GOT3 (cell line): ENCODE measurements at places on chromosomes 6 and 20.

- no peak for DNase-seq
These were observed 102.0 kb downstream of the POPDC3 start for GRCh38 chr6:105077596-105078385.

GRCh38 chr6:41474213-41474933 is 71.8 kb upstream of the FOXP4 start:
- no peak for DNase-seq

- no peak for DNase-seq
These were observed 4.2 kb downstream of the TRIM10 start for GRCh38 chr6:30156774-30157173.

GRCh38 chr6:38040254-38040653 is 220.7 kb downstream of the ZFAND3 start:
- DNase-seq, result no peak

DNA sequence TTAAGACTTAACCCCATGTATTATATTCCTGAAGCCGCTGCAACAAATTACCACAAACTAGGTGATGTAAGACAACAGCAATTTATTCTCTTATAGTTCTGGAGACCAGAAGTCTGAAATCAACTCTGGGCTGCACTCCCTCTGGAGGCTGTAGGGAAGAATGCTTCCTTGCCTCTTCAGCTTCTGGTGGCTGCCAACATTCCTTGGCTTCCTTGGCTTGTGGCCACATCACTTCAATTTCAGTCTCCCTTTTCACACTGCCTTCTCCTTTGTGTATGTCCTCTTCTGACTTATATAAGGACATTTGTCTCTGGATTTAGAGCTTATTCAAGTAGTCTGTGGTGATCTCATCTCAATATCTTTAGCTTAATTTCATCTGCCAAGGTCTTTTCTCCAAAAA is 141.6 kb downstream of the DHX35 start:
- DNase-seq, result no peak

GRCh38 chr6:63352544-63353285 is 32.9 kb upstream of the LGSN start:
- DNase-seq, result no peak

GRCh38 chr6:35051396-35051795 is 89.7 kb downstream of the TCP11 start:
- DNase-seq, result no peak

DNA sequence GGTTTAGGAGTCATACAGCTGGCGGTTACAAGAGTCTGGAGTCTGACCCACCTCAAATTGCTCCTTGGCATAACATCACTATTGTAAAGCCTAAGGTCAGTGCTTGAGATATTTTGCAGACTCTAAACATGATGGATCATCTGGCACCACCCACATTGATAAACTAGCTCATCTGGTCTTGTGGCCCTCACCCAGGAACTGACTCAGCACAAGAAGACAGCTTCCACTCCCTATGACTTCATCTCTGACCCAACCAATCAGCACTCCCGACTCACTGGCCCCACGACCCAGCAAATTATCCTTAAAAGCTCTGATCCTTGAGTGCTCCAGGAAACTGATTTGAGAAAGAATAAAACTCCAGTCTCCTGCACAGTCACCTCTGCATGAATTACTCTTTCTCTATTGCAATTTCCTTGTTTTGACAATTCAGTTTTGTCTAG is 115.9 kb downstream of the CD24 start:
- DNase-seq, result peak; percentile 23

- peak; percentile 39 for DNase-seq
These were observed 68.7 kb upstream of the STMND1 start for GRCh38 chr6:17032988-17033634.

DNA sequence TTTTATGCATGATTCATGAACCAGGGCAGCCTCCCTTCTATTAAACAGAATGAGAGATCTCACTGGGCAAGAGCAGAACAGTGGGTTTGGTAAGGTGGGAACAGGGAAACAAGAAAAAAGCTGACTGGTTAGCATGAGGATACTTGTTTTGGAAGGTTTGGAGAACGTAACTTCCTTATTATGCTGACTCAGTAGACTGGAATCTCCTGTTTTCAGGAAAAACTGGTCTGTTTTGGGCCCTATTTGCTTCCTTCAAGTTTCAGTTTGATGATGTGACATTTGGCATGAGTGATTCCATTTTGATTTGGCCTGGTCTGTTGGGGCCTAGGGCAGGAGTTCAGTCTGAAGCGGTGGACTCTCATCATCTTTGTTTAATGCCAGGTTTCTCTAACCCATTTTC is 172.0 kb downstream of the MYLK4 start:
- no peak for DNase-seq

DNA sequence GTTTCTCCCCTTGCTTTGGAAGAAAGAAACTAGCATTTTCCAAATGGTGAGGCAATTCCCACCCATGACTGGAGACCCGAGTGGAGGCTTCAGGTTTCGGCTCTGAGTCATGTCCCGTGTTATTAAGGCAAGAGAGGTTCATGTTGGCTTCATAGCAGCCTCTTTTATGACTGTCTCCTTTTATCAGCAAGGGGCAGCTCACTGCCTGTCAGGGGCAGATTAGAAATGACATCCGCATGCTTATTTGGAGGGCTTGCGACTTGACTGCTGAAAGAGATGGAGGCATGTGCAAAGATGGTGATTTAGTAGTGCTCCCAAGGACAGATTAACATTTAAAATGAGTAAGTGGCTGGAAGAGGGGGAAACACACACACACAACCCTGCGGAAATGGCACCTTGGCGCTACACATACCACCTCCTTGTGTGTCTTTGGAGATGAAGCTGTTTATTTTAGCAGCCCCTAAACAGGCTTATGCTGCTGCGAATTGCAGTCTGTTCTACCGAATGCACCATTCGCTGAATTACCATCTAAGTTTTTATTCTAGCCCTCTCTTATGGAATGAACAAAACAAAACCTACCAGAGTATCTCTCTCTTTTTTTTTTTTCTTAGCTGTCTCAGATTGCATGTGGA is 52.1 kb upstream of the VSTM2L start:
- DNase-seq, result no peak

GRCh38 chr6:106113256-106113959 is 27.3 kb downstream of the PRDM1 start:
- no peak for DNase-seq

DNA sequence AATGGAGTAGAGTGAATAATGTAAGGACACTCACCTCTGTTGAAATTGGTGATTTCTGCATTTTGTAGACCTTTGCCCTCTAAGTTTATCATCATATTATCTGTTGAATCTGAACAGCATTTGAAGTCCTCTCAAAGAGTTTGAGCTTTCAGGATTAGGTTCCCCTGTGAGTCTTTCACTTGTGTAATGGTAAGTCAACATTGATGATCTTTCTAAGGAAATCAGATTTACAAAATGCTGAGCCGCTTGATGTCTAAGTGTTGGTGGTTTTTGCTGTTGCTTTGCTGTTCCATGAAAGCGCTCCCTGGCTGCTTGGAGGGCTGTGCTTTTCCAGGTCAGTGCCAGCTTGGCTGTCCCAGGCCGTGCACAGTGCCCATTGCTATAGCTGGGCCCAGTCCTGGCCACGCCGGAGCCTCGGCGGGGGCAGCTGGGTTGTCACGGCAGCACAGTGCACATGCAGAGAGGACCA is 33.8 kb upstream of the KIF25 start:
- no peak for DNase-seq

GRCh38 chr6:21045135-21045700 is 511.0 kb downstream of the CDKAL1 start:
- DNase-seq, result no peak

DNA sequence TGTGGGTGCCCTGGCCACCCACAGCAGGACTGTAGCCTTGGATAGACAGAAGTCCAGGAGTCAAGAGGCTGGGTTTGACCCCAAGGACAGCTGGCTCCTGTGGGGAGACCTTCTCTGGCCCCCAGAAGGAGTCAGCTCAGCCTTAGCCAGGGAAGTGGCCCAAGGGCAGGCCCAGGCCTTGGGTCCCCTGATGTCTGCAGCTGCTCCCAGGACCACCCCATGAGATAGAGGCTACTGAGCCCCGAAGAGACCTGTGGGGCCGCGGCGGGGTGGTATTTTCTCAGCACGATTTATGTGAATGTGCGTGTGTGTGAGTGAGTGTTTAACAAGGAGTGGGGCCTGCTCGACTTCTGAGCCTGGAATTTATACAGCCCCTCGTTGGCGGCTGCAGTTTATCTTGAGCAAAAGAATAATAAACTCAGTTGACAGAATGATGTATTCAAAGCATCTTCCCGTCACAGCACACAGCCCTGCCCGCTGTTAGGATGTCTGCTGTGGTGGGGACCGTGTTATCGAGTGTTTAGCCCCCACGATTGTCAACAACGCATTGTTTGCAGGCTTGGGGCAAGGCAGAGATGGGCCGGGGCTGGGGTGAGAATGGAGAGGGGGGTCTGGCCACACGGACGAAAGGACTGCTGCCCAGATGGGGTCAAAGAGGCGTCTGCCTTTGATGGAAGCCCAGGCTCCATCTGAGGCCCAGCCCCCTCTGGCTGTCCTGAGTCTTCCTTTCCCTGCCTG is 163.3 kb downstream of the VEGFA start:
- DNase-seq, result no peak

GRCh38 chr6:16168121-16168520 is 39.2 kb downstream of the MYLIP start:
- DNase-seq, result no peak

- no peak for DNase-seq
These were observed 54.3 kb downstream of the RWDD2A start for GRCh38 chr6:83247471-83247870.

DNA sequence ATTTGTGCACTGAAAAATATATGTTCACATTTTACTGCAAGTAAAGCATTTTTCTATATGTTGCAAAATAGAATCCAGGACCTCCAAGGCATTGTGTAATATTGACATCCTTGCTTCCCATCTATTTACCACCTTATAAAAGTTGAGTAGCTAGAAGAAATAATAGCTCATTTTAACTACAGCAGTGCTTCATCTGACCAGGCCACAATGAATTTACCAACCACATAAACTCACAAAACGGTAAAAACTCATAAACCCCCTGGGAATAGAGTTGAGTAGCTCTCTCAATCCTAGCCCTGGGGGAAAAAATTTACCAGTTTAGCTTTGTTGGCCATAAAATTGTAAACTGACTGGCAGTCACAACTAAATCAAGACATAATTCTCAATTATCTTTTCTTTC is 3.9 kb downstream of the ATXN1 start:
- DNase-seq, result no peak

DNA sequence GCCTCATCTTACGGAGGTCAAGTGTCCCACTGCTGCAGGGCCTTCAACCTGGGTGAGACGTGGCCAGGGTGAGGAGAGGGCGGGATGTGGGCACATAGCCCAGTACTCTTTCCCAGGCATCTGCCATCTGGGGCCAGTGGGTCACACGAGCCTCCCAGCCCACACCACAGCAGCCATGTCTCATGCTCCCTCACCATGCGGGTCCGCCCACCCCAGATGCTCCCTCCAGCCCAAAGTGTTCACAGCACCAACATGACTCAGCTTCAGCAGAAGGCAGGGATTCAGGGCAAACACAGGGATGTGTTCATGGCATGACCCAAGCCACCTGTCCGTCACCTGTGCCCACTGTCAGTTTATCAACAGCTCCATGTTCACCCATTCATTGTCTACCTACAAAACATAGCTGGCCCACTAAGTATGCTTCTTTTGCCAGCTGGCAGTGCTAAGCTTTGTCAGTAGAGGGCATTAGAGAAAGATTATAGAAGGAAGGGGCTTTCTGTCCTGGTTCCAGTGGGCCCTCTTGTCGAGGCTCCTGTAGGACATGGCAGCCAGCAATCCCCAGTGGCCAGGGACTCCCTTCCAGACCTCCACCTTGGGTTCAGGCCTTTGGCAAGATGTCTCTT is 109.2 kb downstream of the FOXF2 start:
- no peak for DNase-seq

GRCh38 chr6:25181923-25182322 is 97.3 kb upstream of the CARMIL1 start:
- DNase-seq, result no peak

DNA sequence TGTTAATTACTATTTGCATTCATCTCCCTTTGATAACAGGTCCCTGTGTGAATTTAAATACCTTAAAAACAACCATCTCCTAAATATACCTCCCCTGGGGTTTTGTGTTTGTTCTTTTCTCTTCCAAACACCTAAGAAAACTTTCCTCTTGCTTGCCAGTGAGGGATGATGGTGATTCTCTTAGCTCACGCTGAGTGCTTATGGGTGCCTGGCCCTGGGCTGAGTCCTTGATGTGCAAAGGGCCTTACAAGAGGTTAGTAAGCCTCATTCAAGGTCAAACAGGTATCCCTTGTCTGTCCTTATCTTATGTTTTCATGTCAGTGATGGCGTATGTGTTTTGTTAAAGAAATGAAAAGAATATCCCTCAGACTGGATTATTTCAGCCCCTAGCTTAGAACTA is 76.3 kb downstream of the SYCP2L start:
- DNase-seq, result no peak

DNA sequence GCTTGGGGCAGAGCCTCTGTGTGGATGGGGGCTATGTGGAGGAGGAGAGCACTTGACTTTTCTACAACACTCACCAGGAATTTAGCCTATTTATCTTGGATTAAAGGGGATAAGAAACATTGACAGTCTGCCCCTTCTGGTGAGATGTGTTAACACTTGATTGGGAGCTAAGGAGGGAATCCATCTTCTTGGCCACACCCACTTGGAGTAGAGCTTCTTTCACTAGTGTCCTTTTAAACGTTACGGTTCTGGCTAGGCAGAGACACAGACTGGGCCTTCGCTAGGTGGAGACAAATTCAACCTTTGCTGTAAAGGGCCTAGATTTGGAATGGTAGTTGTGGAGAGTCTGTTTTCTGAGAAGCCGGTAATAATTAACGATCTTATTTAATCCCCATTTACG is 15.5 kb upstream of the TPBG start:
- DNase-seq, result no peak

DNA sequence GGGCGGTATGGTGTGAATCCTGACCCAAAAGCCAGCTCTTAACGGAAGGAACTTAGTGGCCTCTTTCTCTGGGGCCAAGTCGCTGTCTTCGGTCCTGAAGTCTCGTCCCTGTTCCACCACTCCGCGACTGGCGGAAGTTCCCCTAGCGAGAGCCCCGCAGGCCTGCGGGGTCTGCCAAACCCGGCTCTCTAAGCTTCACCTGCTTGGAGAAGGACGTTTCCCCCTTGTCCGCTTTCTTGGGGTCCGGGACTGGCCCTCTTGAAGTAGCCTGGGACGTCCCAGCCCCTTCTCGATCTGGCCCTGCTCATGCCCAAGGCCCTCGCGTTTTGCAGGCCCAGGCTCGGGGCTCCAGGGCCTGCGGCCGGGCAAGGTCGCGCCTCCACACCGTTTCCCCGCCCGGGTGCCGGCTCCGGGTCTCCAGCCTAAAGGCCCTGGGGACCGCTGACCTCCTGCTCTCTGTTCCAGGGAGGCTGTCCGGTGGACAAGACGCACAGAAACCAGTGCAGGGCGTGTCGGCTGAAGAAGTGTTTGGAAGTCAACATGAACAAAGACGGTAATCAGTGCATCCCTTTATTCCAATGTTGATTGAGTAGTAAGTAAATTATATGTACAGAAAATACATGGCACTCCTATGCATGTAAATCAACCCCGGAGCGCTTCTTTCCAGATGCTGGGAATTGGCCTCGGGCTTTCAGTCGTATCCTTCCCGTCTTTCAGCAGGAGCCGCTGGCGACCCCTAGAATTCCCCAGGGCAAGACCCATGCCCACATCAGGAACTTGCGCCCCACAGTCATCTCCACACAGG is 8.8 kb downstream of the NR2E1 start:
- no peak for DNase-seq
